ENCODE measurements at places on chromosomes 2 and 18. TPM values are rescaled to one million over a fixed set of nuclear protein-coding genes. Genes with fewer than 3 reads are reported as not detected.

MRPL44 gene
- total RNA-seq = 3.8 TPM

CEBPZ gene
- 20.2 TPM for total RNA-seq

SOWAHC gene
- 20.8 TPM for total RNA-seq

ASAP2 gene
- 56.9 TPM for total RNA-seq

IKZF2 gene
- total RNA-seq = 3.9 TPM

WDR12 gene
- 2.1 TPM for total RNA-seq

ALLC gene
- not detected for total RNA-seq

DSC1 gene
- not detected for total RNA-seq

TMEM163 gene
- total RNA-seq = not detected

C2orf78 gene
- total RNA-seq = not detected

GPR75 gene
- 0.21 TPM for total RNA-seq

All from ascending aorta (tissue), 2 donors.